Epithelial cell of prostate (primary cell): ENCODE measurements at places on chromosomes 3 and 15.

GRCh38 chr3:179921500-179921899 is 115.2 kb downstream of the PEX5L start:
- DNase-seq = no peak

GRCh38 chr15:78811825-78812183 is 540 bp upstream of the ADAMTS7 start:
- no peak for DNase-seq

- DNase-seq = no peak
These were observed 420.5 kb downstream of the EPHB1 start for GRCh38 chr3:135215516-135215915.

DNA sequence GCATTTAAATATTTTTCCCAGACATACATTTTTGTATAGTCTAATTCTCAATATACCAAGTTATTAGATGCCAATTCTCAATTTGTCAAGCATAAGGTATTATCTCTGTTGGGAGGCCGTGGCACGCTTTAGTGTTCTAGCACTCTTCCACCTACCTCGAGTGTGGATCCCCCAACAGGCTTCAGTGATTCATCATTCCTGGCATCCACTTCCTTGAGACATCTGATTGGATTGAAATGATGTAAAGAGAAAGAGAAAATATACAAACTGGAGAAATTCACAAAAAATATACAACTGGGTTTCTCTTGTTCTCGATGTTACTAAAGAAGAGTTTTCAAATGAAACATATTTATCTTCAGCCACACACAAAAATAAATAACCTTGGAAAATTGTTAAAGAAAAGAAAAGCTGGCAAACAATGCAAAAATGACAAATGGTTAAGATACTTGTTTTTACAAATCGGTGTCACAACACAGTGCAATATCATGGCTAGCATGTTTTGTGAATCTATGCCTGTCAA is 218.0 kb upstream of the CDIN1 start:
- no peak for DNase-seq

- no peak for DNase-seq
These were observed 31.0 kb upstream of the KLF13 start for GRCh38 chr15:31295658-31296057.

GRCh38 chr3:127167315-127168043 is 25.5 kb upstream of the PRR23E start:
- DNase-seq = no peak

GRCh38 chr15:25335279-25335678 is 103.5 kb downstream of the UBE3A start:
- no peak for DNase-seq

DNA sequence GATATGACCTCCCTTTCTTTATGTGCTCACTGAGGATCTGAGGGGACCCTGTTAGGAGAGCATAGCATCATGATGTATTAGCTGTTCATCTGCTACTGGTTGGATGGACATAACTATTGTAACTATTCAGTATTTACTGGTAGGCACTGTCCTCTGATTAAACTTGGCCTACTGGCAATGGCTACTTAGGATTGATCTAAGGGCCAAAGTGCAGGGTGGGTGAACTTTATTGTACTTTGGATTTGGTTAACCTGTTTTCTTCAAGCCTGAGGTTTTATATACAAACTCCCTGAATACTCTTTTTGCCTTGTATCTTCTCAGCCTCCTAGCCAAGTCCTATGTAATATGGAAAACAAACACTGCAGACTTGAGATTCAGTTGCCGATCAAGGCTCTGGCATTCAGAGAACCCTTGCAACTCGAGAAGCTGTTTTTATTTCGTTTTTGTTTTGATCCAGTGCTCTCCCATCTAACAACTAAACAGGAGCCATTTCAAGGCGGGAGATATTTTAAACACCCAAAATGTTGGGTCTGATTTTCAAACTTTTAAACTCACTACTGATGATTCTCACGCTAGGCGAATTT is 14.9 kb downstream of the GREM1 start:
- no peak for DNase-seq
